ENCODE measurements at places on chromosomes 11 and 22.

DNA sequence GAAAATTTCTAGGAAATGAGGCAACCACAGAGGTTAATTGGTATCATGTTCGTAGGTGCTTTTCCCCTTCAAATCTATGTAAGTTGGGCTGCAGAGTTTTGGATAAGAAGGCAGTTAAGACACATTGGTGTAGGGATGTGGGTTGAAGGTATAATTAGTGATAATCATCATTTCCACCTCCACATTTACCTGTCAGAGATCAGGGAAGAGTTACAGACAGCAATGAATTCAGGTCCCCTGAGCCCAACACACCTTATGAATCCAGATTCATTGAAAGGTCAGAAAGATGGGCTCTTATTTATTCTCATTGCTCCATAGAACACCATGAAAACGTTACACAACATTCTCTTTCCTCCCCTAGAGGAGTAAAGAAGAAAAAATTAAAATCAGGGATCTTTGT is 308.7 kb downstream of the C11orf87 start:
- no peak for DNase-seq

GRCh38 chr22:35399678-35400500 is at the start of gene MCM5:
Gene MCM5 (plus strand): TSS chr22:35400140. CDS start chr22:35400439, 299 bp downstream.
- DNase-seq: peak; percentile 90

DNA sequence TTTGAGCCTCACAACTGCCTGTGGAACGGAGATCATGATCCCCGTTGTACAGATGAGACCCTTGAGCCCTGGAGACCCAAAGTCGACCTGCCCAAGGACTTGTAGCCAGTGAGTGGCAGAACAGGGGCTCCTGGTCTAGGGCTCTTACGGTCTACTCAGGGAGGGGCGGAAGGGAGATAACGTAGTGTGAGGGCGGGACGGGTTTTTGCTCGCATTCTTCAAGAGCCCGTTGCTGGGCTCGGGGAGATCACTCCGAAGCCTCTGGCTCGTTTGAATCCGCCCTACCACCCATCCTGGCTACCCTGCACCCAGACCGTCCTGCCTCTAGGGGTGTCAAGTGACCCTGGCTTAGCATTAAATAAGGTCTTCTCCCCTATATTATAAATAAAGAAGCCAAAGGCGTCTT is 639 bp downstream of the CRY2 start:
- no peak for DNase-seq

GRCh38 chr11:26704249-26704648 is 17.6 kb downstream of the SLC5A12 start:
- no peak for DNase-seq

DNA sequence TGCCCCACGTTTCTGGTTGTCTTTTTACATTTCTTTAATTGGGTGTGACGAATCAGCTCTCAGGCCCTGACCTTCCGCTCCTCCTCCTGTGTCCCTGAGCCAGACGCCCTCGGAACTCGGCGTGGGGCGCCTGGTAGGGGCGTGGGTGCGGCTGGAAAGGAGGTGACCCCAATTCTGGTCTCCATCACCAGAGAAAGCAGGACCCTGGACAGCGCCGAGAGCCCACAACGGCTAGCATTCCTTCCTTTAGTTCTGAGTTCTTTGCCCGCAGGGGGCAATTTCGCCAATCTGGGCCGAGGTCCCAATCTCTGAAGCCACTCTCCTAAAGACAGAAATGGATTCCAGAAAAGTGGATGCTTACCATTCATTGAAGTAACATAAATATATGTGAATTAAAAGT is 11.7 kb upstream of the RBMXL2 start:
- no peak for DNase-seq

- DNase-seq: no peak
These were observed 14.2 kb downstream of the RTL6 start for GRCh38 chr22:44483878-44484277.

DNA sequence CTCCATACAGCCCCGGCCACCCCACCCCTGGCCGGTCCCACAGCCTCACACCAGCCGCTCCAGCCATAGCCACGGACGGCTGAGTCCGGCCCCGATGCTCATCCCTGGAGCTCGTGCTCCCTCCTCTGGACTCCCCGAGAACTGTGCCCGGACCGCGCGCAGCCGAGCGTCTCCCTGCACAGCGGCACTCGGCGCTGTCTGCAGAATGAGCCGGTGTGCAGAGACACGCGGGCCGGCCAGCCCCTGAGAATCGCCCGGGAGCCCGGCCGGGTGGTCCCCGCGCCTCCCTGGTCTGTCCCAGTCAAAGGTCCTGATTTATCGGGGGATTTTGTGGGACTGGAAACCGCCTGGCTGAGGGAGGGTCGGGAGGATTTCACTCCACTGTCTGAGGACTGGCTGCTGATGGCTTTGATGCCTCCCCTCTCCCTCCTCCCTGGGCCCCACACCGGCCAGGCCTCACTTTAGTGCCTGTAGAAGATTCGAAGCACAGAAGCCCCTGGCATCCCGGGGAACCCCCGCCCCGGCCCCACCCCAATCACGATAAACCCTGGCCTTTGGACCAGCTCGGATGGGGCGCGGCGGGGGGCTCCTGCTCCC is 102.7 kb downstream of the BRD1 start:
- no peak for DNase-seq

- no peak for DNase-seq
These were observed 24.7 kb downstream of the ALG9 start for GRCh38 chr11:111846636-111847035.

- DNase-seq: no peak
These were observed 17.5 kb upstream of the CDKN1C start for GRCh38 chr11:2902784-2903671.

DNA sequence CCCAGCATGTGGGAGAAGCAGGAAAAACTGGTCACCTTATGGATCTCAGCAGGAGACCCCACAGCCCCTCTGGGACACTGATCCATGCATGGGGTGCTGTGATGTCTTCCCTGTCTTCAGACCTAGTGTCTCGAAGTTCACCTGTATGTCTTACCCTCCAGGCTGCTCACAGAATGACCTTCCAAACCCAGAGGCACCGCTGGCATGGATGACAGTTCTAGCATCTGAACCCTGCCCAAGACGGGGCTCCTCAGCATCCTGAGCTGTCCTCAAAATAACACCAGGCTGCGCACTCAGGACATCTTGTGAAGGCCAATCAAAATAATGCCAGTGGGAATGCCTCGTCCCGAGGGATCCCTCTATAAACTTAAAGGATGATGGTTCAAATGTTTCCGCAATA is 824.9 kb downstream of the TBC1D22A start:
- no peak for DNase-seq

- DNase-seq: no peak
These were observed 38.3 kb downstream of the TP53I11 start for GRCh38 chr11:44912270-44912987.

DNA sequence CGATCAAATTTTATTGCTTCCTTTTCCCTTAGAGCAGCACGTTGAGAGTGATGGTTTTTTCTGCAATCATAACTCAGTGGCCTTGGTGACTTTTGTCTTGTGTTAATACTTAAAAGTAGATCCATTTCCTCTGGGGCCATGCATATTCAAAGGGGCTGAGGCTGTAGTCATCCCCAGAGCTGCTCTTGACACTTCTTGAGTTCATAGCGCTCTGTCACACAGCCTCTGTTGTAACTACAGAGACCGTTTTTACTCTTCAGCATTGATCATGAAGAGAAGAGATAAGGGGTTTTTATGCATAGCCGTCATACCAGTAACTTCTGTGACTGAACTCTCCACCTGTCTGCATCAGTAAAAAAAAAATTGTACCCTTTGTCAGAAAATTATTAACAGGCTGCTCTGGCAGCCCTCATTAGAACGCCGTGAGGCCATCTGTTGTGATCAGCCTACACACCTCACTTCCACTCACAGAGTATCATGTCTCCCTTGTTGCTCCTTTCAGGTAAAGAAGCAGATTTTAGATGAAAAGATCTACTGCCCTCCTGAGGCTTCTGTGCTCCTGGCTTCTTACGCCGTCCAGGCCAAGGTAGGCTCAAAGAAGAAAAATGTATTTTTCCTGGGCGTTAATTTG is 38.4 kb downstream of the NF2 start:
- no peak for DNase-seq

GRCh38 chr11:44787981-44788380 is 61.2 kb downstream of the TSPAN18 start:
- no peak for DNase-seq

DNA sequence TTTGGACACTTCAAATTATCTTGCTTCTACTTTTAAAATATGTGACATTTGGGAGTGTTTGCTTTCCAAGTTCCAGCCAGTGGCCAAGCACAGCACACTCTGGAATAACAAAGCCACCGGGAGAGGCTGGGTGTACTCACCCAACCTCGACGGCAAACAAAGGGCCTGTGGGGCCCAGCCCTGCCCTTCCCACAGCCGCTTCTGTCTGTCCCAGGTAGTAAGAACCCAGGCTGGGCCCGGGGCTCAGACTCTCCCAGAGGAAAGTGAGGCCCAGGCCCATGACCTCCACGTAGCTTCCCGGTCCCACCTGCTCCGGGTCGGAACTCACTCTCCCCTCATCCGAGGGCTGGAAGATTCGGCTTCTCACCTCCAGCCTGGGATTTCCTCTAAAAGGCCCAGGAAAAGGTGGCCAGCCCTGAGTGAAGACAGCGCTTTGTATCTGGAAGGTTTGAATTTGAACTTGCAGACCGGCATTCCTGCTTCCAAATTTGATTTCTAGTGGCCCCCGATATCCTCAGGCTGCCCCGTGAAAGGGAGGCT is 93.5 kb downstream of the CELSR1 start:
- no peak for DNase-seq

- no peak for DNase-seq
These were observed 400.5 kb downstream of the NELL1 start for GRCh38 chr11:21069909-21070308.

DNA sequence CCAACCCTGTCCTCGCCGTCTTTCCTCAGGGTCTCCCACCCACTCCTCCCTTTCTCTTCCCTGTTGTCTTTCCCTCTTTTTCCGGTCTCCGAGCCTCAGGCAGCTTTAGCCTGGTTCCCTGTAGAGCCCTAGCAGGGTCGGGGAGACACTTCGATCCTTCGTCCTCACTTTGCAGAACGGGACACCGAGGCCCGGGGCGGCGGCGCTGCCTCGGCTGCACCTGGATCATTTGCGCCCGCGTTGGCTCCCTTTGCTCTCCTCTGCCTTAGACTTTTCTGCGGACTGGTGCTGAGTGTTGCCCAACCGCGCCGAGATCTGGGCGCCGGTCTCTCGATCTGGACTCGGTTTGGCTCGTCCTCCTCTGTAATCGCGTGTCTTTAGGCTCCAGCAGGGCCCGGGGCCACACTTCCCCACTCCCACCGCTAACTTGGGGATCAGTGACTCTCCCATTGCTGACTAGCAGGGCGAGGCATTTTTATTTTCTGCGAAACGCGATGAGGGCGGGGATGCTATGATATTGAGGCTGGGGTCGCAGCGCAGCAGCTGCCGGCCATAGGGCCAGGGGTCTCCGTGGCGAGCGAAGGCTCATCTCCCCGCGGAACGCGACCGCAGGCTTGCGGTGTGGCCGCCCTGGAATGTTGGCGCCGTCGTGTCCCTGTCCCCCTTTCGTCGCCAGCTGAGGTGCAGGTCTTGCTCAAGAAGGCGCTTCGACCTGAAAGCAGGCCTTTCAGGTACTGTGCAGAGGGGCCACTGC is 1.6 kb upstream of the E2F8 start:
- DNase-seq: no peak

GRCh38 chr22:17867160-17867785 is 93.0 kb upstream of the BID start:
- no peak for DNase-seq

DNA sequence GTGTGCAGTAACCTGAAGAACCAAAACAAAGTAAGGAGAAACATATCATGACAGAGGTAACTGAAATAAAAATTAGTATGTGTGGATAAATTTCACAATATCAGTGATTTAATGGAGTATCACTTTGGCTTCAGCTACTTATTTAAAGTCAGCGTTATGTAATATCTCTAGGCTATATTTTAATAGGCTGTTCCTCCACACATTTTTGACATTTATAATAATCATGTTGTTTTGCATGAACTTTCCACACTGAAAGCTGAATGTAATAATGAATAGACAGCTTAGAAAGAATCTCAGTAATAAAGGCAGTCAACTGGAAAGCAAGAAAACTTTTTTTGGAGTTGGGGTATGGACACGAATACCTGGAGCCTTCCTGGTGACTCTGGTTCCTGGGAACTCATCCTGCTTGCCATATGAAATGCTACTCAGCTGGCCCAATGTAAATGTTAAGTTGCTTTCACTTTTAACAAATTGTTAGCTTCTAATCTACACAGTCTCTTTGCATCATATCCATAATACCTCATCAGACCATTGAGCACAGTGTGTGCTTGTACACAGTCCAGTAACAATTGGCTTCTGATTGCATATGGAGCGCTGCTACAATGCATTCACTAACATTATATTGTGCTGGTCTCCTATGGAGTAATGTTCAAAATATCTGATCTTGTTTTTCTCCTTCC is 257.7 kb downstream of the SOX6 start:
- DNase-seq: no peak

DNA sequence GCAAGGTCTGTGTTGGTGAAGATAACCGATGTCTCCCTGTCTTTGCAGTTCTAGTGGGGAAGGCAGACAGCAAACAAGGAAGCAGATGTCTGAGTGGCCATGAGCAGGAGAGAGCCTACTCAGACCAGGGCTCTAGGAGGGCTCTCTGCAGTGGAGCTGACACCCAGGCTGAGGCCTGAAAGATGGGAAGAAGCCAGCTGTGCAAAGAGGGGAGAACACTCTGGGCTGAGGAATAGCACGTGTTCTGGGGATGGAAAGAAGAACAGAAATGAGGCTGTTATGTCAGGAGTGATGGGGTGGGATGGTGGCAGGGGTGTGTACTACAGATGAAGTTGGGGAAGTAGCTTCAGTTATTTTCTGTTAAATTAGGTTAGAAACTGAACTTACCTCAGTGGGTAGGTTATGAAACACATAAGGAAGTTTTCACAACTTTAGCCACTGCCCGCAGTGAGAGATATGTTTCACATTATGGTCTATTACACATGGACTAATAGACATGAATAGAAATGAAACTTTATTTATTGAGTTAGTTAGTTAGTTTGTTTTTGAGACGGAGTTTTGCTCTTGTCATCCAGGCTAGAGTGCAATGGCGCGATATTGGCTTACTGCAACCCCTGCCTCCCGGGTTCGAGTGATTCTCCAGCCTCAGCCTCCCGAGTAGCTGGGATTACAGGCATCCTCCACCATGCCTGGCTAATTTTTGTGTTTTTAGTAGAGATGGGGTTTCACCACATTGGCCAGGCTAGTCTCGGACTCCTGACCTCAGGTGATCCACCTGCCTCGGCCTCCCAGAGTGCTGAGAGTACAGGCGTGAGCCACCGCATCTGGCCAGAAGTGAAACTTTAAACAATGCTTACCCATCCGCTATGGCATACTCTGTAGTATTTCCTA is 7.8 kb downstream of the DCPS start:
- no peak for DNase-seq

- DNase-seq: no peak
These were observed 67.4 kb downstream of the ZNRF3 start for GRCh38 chr22:28950617-28951411.
